Sciatic nerve (tissue), 2 donors: ENCODE measurements at places on chromosomes 7 and 10.

DNA sequence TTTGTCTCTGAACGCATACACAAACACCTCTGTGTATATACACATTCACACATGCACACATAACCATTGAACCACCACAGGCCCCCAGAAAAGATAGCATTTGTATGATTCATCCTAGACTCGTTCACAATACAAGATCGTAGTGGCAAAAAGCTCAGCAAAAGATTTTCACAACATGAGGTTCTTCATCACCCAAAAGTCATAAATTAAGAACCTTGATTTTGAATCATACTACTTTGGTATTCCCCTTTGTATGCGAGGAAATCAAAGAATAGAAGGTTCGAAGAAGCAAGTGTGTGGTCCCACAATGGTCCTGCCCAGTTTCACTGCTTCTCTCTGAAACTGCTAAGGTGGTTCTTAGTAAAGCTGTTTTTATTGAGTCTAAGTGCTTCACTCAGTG, 200.7 kb downstream of the CELF2 start:
- no peak for DNase-seq

GRCh38 chr7:47273088-47273487, 308.8 kb downstream of the TNS3 start:
- peak; percentile 30 for DNase-seq

GRCh38 chr7:122544463-122544862, 154.5 kb downstream of the RNF133 start:
- no peak for DNase-seq

DNA sequence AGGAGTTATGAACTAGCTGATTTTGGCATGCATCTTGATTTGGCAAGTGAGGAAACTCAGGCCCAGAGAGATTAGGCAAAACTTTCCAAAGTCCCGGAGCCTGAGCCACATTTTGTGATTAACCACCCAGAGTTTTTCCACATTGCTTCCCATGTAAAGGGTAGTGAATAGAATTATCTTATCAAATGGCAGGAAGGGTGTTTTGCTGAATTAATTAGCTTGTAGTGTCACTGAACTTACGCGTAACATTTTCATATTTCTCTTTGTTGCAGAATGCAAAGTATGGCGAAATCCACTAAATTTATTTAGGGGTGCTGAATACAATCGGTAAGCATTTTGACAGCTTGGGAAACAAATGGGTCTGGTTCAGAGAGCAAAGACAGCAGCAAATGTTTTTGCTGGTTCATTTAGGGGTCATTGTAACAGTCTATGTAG, 176.2 kb downstream of the ST7 start:
- DNase-seq, result no peak

DNA sequence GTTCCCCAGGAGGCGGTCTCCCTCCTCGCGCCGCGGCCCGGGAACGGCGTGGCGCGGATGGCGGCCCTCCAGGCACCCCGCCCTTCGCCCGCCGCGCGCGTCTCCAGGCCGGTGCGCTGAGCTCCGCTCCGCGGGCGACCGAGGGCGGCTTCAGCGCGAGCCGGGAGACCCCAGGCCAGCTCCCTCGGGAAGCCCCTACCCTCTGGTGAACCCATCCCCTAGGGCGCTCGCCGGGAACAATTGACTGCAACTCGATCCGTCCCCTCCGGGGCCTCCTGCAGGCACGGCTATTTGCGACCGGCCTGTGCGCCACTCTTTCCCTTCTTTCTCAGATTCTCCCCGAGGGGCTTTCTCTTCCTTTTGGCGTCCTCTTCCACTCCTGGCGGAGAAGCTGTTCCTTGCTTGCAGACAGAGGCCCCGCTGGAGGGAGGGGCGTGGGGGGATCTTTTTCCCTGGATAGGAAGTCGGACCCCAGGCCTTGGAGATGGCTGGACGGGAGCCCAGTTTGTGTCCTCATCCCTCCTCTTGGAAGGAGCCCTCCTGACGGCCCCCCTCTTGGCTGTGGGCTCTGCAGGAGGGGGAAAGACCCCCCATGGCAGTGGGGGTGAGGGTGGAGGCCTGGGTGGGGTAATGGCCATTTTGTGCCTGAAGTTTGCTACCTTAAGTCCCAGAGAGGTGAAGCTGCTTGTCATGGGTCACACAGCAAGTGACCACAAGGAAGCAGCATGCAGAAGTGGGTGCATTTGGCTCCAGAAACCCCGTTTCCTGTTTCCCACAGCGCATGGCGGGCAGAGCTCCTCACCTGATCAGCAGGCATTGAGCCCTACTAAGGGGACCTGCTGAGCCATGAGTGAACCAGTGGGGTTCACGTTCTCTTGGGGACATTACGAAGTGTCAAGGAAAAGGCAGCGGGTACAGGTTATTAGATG, 171.2 kb upstream of the TNRC18 start:
- DNase-seq, result no peak

DNA sequence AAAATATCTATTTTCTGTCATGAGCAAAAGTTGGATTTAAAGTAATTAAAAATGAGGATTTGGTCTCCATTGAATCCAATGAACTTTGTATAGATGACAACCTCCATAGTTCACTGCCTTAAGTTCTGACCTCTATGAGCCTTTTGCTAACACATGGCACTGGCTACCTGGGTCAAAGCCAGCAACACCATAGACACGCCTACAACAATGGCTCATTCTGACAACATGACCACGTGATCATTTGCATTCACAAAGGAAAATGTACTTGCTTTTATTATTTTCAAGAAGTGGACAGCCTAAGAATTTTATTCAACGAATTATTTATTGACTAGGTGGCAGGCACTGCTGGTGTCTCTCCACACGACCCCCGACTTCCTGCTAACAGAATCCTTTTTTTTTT, 90.6 kb downstream of the CARD11 start:
- no peak for DNase-seq

DNA sequence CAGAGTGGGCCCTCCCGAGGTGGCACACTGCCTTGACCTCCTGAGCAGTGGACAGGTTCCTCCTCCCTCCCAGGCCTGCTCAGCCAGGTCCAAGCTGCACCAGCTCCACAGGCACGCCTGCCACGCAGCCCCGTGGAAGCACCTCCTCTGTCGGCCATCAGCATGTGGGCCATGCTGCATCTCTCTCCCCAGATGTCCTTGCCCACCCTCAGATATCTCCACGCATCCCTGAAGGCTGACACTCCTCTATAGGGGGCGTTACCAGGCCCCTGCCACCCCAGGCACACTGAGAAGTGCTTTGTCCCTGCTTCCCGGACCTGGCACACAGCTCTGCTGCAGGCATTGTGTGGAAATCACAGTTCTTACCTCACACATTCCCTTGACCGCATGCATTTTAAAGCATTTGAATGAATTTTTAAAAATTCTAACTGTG, 598.5 kb downstream of the SDK1 start:
- DNase-seq, result no peak

DNA sequence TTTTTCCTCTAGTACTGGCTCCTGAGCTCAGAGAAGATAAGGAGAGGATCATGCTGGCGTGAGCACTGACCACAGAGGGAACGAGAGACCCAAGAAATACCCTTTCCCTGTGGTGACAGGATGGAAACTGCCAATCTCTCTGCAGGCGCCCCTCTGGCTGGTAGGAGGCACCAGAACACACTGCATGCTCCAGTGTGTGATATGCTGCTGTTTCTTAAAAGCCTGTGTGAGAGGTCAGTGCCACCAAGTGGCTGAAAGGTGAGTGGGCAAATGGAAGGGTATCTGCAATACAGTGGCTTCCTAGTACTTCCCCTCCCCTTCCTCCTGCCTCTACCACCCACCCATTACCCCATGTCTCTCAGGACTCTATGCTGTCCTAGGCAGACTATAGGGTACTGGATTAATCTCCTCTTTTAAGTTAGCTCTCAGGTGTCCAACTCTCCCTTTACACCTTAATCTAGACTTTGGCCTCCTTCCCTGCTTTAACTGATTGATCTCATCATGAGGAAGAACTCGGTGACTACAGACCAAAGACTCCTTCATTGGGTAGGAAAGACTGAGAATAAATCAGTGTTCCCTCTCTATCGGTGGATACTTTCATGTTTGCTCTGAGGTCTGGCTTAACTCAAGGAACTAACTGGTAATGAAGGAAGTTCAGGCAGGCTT, 283.6 kb downstream of the ADRA2A start:
- no peak for DNase-seq

DNA sequence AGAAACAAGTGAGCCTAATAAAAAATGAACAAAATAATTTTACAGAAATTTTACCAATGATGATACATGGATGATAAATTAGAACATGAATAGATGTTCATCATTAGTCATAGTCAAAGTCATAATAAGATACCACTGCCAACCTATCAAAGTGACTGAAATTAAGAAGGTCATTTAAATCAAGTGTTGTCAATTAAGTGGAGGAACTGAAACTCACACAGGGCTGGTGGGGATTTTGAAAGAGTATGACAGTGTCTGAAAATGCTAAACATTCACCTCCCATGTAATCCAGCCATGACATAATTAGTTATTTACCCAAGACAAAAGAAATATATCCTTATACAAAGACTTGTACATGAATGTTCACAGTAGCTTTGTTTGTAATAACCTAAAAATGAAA, 57.1 kb upstream of the DYNC1I1 start:
- DNase-seq, result no peak

GRCh38 chr10:127982601-127983000, 75.7 kb downstream of the PTPRE start:
- DNase-seq, result no peak

DNA sequence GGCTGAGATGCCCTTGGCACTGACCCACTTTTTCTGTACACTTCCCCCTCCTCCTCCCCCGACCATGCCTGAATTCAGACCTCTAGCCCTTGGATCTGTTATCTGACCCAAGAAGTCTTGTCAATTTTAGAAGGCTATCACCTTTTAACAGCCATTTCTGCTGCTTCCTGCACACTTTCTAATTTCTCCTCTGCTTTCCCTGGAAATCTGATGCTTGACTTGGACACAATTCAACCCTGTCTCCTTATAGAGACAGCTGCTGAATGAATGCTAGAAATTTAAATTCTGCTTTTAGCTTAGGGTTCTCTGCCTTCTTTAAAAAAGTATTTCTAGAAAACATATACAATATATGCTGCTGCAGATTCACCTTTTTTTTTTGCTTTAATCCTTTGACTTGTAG, 417.9 kb upstream of the KLF6 start:
- DNase-seq, result no peak

GRCh38 chr7:149854611-149855360, 16.6 kb downstream of the ZNF862 start:
- peak; percentile 64 for DNase-seq

DNA sequence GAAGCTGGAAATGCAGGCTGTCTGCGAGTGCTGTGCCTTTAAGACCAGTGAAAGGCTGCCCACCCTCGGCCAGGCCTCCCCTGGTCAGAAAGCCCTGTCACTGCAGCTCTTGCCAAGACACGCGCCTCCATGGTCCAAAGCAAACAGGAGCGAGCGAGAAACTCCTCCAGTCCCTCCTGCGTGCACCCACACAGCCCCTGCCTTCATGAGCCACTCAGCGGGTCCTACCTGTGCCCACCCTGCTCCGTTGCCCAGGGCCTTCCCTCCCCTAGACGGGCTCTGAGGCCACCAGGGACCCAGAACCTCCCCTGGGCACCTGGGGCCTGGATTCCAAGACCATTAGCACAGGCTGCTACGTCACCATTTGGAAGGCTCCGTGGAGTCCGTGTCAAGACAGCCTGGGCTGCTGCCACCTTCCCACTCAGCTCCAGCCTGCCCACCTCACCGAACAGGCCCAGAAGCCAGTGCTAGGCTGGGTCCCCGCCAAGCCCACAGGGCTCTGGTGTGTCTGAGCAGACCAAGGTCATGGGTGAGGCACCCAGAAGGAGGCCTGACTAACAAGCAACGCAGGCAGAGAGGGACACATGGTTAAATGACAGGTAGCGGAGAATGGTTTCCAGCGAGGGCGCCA, 144.5 kb downstream of the NEURL1 start:
- peak; percentile 91 for DNase-seq

- DNase-seq, result no peak
Observed at GRCh38 chr10:4770801-4771553, 55.0 kb upstream of the AKR1E2 start.

DNA sequence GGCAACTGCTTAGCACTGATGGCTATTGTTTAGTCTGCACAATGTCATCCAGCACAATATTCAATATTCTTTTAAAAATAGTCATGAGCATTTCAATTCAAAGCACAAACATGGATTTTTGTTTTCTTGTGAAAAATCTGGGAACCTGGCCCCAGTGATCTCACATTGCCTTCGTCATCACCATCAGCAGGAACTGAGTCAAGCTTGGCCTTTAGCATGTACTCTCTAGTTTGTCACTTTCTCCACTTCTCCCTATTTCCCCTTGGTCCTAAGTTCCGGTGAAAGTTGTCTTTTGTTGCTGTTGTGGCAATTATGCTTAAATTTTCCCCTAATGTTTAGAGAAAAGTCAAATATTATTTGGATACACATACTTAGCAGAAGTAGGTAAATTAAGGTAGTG, 252.9 kb upstream of the SORCS1 start:
- DNase-seq, result no peak

DNA sequence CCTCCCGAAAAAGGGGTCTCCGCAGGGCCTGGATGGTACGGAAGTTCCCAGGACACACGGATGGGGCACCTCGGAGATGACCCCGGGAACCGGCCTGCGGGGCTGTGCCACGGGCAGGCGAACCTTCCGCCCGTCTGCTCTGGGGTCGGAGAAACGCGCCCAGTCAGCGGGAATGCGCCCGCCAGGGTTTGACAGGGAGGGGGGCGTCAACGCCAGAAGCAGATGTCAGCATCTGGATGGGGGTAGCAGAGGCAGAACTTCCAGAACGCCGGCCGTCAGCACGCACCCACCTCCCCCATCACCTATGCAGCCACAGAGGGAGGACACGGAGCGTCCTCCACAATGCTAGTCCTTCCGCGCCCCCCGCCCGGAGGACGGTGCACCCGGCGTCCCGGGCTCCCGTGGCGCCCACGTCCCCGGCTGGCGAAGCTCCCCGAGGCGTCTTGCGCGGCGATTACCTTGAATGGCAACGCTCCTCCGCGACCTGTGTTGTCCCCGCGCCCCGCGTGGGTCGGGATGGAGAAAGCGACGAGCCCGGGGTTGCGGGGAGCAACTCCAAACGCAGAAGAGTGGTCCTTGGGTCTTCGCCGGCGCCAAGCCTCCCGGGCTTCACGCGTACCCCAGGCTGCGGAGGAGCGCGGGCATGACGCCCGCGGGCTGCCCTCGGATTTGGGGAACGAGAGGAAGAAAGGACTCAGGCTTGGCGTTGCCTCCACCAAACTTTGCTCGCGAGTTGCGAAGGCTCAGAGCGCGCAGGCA, 561 bp downstream of the FGFR2 start:
- DNase-seq, result no peak

GRCh38 chr7:119572132-119572531, 700.8 kb upstream of the KCND2 start:
- no peak for DNase-seq

DNA sequence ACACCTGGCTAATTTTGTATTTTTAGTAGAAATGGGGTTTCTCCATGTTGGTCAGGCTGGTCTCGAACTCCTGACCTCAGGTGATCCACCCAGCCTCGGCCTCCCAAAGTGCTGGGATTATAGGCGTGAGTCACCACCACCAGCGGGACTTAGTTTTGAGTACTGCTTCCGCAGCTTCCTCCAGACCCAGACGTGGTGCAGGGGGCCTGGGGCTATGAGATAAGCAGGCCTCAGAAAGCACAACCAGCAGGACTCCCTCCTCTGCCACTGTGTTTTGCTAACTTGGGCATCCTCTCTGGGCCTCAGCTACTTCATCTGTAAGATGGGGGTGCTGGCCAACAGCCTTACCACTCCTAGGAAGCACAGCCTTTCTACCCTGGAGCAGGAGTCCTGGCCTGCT, 37.8 kb downstream of the GOLGA7B start:
- no peak for DNase-seq
